CMK (cell line): ENCODE measurements at places on chromosomes 13 and 19.

DNA sequence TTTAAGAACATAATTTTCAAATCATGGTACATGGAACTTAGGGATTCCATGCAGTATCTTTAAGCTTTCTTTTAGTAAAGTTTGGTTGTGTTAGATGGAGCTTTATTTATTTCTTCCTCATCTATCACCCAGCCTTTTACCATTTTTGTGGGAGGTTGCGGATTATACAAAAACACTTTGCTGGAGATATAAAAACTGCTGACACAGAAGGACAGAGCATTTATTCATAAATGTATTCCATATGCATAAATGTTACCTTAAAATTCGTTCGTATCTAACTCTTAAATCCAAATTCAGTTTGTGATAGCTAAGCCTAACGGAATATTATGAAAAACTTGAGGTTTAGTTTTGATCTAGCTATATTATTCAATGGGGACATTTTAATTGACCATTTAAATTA, 143.3 kb downstream of the TDRD3 start:
- DNase-seq = no peak

GRCh38 chr19:4633140-4633967, 6.0 kb upstream of the TNFAIP8L1 start:
- DNase-seq = peak; percentile 89

GRCh38 chr13:45316996-45317395, 24.0 kb downstream of the TPT1 start:
- DNase-seq = no peak

DNA sequence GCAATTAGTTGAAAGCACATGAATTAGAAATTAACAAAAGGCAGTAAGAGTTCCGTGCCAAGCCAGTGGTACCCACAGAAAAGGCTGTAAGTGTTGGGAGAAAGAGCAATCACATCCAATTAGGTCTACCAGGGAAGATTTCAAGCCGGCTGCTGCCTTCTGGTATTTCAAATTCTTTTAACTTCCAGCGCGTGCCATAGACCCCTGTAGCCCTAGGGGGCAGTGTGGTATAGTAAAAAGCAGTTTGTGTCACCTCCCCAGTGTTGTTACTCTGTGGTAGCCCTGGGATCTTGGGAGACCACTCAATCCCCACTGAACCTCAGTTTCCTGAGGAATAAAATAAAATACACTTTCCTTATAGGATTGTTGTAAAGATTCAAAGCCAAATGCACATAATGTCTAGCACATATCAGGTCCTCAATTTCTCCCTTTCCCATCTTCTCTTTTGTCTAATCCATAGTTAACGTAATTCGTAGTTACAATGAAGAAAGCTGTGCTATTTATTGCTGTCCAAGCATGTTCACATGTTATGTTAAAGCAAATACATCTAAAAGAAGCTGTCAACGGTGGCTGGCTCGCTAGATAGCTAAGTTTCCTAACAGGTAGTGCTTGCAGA, 230.2 kb downstream of the TDRD3 start:
- peak; percentile 22 for DNase-seq

- DNase-seq = peak; percentile 96
Observed at GRCh38 chr19:7920519-7921301, 572 bp downstream of the SNAPC2 start.

DNA sequence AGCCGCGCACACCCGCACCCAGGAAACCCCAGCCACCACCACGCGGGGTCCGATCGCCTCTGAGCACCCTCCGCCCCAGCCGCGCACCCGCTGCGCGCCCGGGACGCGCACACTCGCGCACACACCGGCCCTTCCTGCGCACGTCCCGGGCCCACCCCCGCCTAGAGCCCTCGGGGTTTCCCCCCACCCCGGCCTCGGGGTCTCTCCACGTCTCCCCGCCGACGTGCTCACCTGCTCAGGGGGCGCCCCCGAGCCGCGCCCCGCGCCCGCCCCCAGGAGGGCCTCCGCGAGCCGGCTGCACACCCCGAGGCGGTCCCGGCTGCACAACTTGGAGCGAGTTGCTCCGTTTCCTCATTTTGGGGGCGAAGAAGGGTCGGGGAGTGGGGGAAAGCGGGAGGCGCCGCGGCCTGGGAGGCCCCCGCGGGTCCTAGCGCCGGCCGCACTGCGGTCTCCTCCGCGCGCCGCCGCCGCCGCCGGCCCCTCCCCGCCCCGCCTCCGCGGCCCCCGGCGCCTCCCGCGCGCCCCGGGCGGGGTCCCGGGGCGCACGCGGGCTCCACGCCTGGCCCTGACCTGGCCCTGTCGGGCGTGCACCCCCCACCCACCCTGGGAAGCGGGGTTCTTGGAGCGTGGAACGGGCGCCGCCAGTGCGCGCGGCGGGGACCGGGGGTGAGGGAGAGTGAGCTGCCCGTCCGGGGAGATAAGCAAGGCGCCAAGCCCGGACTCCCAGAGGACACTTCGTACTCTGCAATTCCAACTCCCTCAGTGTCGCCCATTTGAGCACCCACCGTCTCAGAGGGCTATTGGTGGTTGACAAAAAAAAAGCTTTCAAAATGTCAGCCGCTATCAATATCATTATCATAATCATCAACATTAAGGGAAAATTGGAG, at the start of gene MATK:
Gene MATK (minus strand): TSS at position 444 of the 887 bp plus-strand sequence. CDS start 1,246 bp downstream, outside the sequence.
- no peak for DNase-seq

DNA sequence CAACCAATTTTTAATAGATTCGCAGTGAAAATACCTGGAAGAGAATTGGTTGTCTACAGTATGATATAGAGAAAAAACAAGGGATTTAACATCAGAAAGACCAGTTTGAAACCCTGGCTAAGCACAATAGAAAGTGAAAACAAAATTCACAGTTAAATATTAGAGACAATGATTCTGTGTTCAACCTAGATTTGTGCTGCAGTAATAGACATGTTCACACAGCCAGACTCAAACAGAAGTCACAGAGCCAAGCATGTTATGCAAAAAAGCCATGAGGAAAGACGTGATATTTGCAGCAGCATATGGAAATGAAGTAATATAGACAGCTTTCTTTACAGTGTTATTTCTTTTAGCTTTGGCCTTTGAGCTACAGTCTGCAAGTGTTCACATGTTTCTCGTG, 48.1 kb downstream of the SCEL start:
- no peak for DNase-seq

DNA sequence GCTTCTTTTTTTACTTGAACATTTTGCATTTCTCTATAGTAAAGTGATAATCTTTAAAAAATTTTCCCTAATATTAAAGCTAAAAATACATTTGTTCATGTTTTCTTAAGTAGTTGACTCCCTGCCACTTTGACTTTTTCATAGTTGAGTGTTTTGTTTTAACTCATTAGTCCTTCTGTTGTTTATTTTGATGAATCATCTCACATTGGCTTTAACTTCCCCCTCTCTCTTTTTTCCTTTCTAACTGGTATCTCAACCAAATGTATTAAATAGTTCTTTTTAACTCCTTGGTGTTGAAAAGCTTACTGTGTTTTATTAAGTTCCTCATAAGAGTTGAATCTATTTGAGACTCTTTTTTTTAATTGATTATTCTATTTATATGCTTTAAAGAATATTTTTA, 2.8 kb downstream of the TNFSF13B start:
- no peak for DNase-seq

DNA sequence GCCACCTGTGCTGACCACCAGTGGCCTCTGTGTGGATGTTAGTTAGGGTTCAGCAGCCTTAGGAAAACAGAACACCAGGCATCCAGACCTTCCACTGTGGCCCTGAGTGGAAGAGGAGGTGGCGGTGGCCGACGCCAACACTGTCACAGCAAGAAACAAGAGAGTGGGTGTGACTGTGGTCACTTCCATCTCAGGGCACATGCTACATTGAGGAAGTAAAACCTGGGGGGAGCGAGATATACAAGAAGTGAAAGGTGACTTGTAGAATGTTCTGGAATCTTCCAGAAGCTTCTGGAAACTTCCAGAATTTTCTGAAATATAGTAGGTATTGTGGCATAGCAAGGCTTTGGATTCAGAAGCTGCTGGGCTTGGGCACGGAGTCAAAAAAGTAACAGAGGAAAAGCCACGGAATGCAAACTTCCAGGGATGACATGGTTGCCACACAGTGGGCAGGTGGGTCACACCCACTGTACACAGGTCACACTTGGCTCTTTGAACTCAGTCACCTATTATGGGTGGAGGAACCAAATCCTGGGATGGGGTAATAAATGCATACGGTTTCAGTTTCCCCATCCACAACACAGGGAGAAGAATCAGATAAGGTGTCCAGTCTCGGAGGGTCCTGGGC, 24.3 kb downstream of the GNG7 start:
- DNase-seq = no peak

DNA sequence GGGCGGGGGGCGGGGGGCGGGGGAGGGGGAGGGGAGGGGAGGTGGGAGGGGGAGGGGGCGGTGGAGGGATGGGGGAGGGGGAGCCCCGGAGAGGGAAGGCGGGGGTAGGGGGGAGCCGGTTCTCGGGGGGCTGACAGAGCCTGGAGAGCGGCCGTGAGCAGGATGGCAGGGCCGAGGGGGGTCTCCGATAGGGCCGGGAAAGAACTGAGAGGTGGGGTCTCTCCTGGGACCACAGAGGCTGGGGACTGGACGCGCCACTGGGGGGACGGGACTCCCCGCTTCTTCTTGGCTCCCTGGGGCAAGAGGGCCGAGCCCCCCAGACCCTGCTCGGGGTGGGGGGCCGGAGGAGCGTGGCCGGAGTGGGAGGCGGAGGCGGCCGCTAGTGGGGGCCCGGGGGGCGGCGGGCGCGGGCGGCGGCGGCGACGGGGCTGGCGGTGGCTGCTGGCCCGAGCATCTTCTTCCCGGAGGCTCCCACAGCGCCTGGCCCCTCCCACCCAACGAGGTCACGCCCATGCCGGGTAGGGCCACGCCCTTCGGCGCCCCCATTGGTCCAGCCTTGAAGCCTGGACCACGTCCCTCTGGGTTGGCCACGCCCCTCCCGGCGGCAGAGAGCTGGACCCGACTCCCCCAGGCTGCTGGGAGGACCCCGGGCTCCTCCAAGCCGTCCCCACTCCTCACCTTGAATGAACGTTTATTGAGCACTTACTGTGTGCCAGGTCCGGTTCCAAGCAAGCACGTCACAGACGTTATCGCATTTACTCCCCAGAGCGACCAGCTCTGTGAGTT, at the start of gene NOVA2:
Gene NOVA2 (minus strand): TSS at position 313 of the 786 bp plus-strand sequence. CDS start 514 bp downstream, outside the sequence.
- no peak for DNase-seq

- no peak for DNase-seq
Observed at GRCh38 chr13:107907065-107907805, 308.1 kb downstream of the LIG4 start.

GRCh38 chr13:100520936-100521850, 67.4 kb downstream of the GGACT start:
- DNase-seq = no peak

- DNase-seq = no peak
Observed at GRCh38 chr13:46684287-46685001, 112.5 kb downstream of the ESD start.

DNA sequence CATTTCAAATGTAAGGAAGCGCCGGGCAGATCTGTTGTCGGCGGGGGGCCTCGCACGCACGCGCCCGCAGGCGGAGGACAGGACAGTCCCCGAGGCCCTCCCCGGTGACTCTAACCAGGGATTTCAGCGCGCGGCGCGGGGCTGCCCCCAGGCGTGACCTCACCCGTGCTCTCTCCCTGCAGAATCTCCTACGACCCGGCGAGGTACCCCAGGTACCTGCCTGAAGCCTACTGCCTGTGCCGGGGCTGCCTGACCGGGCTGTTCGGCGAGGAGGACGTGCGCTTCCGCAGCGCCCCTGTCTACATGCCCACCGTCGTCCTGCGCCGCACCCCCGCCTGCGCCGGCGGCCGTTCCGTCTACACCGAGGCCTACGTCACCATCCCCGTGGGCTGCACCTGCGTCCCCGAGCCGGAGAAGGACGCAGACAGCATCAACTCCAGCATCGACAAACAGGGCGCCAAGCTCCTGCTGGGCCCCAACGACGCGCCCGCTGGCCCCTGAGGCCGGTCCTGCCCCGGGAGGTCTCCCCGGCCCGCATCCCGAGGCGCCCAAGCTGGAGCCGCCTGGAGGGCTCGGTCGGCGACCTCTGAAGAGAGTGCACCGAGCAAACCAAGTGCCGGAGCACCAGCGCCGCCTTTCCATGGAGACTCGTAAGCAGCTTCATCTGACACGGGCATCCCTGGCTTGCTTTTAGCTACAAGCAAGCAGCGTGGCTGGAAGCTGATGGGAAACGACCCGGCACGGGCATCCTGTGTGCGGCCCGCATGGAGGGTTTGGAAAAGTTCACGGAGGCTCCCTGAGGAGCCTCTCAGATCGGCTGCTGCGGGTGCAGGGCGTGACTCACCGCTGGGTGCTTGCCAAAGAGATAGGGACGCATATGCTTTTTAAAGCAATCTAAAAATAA, 18.2 kb downstream of the IL17D start:
- no peak for DNase-seq

DNA sequence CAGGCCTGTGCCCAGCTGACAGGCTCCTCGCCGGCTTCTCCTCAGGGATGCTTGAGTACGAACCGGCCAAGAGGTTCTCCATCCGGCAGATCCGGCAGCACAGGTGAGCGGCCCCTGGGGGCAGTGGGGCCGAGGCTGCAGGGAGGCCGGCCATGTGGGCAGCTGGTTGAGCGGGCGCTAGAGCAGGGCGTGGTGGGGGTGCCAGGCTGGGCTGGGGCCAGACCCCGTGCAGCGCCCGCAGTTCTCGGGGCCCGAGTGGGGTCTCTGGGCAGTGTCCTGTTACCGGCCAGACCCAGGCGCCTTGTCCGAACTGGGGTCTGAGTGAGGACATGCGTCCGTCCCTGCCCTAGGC, 15.9 kb downstream of the CBARP start:
- DNase-seq = no peak

GRCh38 chr19:1624458-1624857, 19.2 kb upstream of the UQCR11 start:
- no peak for DNase-seq

- DNase-seq = no peak
Observed at GRCh38 chr13:30752201-30752797, 17.0 kb downstream of the ALOX5AP start.

DNA sequence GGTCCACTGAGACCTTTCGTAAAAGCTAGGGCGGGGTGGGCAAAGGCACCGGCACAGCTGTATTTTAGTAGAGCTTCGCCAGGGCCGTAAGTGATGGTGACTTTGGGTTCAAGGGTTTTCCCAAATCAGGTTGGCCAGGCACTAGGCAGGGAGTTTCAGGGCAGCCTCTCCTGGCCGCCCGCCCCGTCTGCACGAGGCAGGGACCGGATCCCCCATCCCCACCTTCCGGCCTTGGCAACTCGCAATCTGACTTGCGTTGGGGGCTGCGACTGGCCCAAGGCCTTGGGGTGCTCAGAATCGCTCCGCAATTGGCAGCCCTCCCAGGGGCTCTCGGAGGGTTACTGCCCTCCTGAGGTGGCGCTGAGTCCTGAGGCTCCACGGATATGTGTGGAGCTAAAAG, 4.1 kb upstream of the ZIC5 start:
- DNase-seq = no peak

DNA sequence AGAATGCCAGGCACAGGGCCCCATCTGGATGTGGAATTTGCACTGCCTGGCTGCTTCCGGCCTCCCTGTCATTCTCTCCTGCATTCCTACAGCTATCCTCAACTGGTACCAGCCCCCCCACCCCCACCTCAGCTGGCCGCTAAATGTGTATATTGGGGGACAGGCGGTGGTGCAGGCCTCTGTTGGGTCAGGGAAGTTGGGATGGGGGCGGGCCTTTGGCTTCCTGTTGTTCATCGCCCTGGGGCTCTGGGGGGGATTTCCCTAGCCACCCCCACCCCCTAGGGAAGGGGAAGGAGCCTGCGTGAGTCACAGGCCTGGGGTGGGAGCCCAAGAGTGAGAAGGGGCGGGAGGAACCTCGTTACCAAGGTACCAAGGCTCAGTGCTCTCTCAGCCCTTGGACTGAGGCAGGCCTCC, 10.6 kb downstream of the POU2F2 start:
- peak; percentile 48 for DNase-seq

- DNase-seq = no peak
Observed at GRCh38 chr13:20547479-20547908, 19.5 kb upstream of the IFT88 start.
